ENCODE measurements at places on chromosomes 2 and 18. TPM values are rescaled to one million over a fixed set of nuclear protein-coding genes. Genes with fewer than 3 reads are reported as not detected.

The PLCD4 gene
- total RNA-seq, result 0.31 TPM

The TMEM247 gene
- not detected for total RNA-seq

The CYP26B1 gene
- 12.9 TPM for total RNA-seq

The FIGLA gene
- not detected for total RNA-seq

The ACVR1C gene
- not detected for total RNA-seq
